ENCODE measurements at places on chromosomes 1 and 21.

DNA sequence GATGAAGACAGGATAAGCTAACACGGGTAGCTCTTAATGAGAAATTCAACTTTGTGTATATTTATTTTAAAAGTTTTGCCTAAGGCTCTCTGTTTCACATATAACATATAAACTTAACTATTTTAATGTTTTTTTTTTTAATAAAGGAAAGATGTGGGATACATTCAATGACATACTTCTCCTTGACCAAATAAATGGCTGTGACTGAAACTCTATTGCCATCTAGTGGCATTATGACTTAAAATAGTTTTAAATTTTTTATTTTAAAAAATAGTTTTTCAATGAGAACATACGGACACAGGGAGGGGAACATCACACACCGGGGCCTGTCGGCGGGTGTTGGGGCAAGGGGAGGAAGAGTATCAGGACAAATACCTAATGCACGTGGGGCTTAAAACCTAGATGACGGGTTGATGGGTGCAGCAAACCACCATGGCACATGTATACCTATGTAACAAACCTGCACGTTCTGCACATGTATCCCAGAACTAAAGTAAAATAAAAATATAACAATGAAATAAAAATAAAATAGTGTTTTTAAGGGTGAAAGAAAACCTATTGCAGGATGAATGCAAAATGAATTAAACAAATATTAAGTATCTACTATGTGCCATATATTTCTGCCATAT lies 83.4 kb downstream of the LYST start:
- peak; percentile 56 for DNase-seq

DNA sequence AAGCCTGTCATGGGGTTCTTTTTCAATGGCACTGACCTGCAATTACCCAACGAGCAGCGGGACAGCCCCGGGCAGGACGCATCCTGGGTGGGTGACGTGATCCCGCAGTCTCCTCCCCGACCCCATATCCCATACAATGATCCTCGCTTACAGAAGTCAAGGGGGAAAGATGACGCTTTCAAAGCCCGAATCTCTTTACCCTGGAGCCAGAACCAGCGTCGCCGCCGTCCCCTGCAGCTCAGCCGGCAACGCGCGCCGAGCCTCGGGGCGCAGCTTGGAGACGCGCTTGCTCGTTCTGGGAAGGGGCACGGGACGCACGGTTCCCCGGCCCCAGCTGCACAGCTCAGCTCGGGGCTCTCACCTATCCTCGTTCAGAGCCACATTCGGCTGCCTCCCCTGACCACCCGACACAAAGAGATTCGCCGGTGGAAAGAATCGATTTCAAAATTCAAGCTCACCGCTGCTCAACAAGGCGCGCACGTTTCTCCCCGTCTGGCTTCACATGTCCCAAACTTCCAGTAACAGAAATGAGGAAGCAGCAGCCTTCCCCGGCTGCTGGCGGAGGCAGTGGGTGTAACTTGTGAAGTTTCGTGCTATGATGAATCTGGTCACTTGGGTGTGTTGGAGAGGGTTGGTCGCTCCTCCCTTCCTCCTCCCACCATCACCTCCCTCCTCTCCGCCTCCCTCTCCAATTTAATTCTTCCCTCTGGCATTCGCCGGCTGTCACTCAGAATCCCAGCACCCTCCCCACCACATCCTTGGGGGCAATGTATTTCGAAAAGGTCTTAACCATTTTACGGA lies at the start of gene TIAM1:
Gene TIAM1, minus strand, starts transcription at position 582 of the 801 bp plus-strand sequence. CDS start 77,289 bp downstream, outside the sequence.
- DNase-seq: peak; percentile 57

DNA sequence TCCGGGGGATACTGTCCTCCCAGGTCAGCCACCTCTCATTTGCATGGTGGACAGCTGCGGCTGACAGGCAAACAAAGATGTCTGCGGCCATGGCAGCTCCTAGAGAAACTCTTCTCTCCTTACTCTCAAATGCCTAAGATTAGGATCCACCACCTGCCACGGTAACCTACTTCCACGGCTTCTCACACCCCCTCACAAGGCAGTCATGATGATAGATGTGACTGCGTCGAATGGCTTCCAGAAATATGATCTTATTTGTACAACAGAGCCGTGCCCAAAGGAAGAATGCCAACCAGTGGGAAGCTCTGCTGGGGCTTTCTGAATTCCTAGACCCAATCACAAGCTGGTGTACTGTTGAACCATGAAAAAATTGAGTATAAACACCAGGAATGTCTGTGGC lies 73.4 kb downstream of the BACE2 start:
- DNase-seq: no peak

- no peak for DNase-seq
Observed at GRCh38 chr1:115172270-115172669, 83.0 kb upstream of the TSPAN2 start.

- no peak for DNase-seq
Observed at GRCh38 chr1:233364026-233364425, 36.5 kb downstream of the MAP3K21 start.

- peak; percentile 41 for DNase-seq
Observed at GRCh38 chr1:51341876-51342496, 11.6 kb upstream of the TTC39A start.

DNA sequence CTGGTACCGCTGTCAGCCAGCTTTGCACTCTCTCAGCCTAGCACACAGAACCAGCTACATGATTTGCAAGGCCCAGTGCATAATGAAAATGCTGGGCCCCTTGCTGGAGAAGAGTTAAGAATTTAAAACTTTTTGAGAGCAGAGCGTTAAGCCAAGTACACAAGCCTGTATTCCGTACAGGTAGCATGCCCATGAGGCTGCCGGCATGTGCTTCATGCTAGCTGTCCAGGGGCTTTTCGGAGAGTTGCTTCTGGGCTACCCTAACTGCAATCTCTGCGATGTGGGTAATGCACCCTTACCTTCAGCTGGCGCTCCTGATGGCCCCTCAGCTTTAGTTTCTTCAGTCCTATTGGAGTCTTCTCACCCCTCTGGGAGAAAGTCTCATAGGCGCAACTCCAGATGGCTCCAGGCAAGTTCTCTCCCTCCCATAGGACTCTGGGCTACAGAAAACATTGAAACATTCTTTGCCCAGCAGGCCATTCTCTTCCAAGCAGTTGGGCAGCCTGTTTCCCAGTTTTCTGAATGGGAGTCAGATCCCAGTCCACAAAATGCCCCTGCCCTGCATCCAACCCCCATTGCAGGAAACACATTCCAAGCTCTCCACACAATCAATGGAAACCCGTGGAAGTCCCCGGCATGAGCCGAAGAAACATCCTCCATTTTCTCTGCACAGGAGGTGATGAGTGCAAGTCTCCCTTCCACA lies 5.7 kb upstream of the AKT3 start:
- no peak for DNase-seq

DNA sequence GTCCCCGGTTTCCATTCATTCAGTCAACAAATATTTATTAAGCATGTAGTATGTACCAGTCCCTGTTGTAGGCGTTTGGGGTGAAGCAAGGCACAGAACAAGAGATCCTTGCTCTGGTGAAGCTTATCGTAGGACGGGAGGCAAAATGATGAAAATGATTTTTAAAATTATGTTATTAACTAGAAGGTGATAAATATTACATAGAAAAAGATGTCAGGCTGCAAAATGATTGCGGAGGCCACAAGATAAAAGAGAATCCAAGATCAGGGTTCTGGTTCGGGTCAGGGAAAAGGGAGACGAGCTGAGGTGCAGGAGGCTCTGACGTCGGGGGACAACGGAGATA lies 602 bp upstream of the CGN start:
- DNase-seq: no peak

DNA sequence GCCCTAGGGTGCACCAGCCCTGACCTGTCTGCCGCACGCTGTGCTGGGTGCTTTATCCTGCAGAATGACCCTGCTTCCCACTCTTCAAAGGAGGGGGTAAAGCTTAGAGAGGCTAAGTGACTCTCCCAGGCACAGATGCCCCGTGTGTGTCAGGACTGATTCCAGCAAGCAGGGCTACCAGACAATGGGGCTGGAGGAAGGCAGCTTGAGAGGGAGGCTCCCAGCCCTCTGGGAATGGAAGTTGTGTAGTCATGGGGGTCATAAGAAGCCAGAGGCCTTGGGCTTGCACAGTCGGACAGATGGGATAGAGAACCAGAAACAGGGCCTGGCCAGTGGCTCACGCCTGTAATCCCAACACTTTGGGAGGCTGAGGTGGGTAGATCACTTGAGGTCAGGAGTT lies 94.1 kb upstream of the KLHDC7A start:
- no peak for DNase-seq

- no peak for DNase-seq
Observed at GRCh38 chr1:42679364-42679983, 2.7 kb upstream of the YBX1 start.

- DNase-seq: no peak
Observed at GRCh38 chr1:235834620-235835019, 32.1 kb downstream of the LYST start.

DNA sequence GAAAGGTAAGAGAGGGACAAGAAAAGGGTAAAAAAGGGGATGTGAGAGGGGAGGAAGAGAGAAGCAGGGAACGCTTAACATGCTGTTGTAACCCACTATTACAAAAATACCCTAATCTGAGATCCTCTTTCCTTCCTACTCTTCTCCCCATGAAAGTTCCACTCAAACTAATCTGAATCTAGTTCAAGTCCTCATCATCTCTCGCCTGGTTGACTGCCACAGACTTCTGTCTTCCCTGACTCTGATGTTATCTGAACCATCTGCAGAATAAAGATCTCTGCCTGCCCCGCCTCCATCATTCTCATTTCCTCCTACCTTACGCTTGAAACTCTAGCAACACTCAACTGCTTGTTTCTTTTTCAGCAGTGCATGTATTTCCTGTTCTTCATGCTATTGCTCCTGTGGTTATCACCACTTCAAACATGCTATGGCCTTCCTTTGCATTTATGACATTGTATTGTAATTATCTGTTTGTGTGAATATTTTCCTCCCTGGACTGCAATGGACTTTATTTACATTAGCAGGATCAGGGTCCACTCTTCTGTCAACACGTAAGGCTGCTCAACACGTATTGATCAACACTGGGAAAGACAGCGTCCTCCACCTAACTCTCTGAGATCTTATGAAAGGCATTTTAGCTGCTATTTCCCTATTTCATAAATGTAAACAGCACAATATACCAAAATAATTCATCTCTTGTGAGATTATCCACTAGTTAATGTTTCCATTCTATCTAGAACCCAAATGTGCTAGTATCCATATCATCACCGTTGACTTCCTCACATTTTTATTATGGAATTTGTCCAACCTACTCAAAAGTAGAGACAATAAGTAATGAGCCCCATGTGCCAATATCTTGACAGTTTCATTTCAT lies 215.5 kb upstream of the USP25 start:
- DNase-seq: peak; percentile 33

DNA sequence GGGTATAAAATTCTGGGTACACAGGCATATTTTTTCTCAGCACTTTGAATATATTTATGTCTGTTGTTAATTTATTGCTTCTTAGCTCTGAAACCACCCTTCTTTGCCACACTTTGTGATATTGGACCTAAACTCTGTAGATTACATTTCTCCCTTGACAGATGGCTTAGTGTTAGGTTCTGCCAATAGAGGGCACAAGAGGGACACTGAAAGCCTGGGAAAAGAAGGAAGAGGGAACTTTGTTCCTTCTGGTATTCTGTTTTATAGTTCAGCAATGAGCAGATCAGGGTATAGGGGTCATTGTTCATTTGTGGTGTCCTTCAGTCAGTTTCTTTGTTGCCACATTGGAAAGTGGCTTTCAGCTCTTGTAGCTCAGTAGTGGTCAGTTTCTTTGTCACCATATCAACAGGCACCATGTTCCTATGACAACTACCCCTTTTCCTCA lies 423.5 kb upstream of the PROX1 start:
- peak; percentile 30 for DNase-seq

DNA sequence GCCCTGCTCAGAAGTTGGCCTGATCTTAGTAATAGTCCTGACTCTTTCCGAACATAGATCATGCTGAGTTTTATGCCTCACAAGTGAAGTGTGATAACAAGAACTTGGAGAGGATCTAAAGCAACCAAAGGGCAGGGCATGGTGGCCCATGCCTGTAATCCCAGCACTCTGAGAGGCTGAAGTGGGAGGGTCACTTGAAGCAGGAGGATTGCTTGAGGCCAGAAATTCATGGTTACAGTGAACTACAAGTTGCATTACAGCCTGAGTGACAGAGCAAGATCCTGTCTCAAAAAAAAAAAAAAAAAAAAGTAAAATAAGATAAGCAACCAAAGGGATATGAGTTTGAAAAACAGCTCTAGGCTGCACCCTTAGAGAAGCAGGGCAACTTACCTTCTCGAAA lies 18.5 kb upstream of the BCL9 start:
- DNase-seq: no peak

DNA sequence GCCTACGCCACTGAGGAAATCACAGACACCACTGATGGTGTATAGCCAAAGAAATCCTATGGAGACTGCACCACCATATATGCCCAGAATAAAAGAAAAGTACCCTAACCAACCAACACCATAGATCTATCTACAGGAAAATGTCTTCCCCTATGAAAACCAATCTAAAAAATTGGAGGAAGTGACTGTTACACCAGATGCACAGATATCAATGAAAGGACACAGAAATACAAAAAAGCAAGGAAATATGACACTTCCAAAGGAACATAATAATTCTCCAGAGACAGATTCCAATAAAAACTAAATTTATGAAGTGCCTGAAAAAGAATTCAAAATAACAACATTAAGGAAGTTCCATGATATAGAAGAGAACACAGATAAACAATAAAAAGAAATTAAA lies 56.8 kb upstream of the BCL10 start:
- no peak for DNase-seq

DNA sequence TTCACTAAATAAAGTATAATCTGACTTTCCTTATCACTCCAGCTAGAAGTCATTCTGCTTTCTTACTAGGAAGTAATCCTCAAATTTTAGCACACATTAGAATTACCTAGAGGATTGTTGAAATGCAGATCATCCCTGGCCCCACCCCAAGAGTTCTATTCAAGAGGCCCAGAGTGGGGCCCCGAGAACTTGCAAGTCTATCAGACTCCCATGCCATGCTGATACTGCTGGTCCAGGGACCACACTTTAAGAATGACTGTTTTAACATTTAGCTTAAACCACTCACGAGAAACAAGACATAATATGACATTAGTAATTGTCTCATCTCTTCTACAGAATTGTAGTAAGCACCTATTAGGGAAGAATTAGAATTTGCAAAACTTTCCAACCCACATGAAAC lies 7.7 kb upstream of the SYNJ1 start:
- DNase-seq: no peak

- no peak for DNase-seq
Observed at GRCh38 chr1:186615332-186615731, 64.9 kb downstream of the PTGS2 start.

GRCh38 chr1:116994411-116994810 lies 7.1 kb upstream of the CD101 start:
- no peak for DNase-seq

DNA sequence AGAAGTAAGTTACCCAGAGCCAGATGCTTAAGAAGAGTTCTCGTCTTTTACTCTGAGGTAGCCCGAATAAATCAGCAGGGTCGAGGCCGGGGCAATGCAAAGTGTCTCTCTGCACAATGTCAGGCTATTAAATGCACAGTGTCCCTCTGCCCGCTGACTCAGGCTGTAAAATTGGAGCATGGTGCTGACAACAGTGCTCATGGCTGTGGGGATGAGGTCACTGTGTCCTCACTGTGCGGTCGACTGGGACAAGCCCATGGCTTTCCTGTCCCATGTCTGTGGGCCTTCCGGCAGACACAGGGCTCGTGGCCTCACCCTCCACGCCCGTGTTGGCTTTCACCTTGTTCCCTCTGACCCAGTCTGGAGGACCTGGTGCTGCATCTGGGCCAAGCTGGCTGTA lies 14.6 kb upstream of the SLC2A1 start:
- no peak for DNase-seq
